Jurkat, Clone E6-1 (cell line): ENCODE measurements at places on chromosomes 2 and 18.
A peak's percentile ranks its signal among the peaks of the same experiment; 100 is the strongest.

DNA sequence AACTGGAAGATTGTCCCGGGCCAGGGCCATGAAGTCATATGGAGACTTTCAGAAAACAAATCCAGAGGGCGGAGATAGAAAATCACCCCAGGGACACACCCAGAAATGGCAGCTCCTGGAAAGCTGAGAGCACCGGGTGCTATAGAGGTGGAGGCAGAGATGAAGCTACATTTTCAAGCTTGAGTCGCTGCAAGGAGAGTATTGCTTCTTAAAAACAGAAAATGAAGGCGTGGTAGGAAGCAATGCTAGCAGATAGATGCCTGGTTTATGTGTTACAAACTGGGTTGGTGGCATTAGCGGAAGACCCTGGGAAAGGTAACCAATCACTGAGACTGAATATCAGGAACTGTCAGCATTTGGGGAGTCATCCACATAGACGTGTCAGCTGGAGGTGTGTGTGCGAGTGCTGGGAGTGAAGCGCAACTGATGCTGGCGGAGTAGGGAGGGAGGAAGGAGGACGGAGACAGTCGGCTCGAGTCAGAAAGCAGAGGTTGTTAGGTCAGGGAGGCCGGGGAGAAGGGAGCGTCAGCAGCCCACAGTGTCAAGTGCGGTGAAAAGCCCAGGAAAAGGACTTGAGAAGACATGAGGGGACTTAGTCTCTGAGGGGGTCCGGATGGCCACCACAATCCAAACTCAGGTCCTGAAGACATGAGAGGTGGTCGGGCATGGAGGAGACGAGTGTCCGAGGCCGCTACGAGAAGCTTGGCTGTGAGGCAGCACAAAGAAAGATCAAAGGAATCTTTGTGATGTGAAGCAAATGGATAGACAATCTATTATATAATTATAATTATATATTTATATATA lies 45.4 kb downstream of the C18orf63 start:
- DNase-seq, result no peak

- DNase-seq, result no peak
These were observed 45.2 kb upstream of the NFU1 start for GRCh38 chr2:69482471-69482870.

GRCh38 chr18:69444221-69444620 lies 43.5 kb downstream of the DOK6 start:
- no peak for DNase-seq

DNA sequence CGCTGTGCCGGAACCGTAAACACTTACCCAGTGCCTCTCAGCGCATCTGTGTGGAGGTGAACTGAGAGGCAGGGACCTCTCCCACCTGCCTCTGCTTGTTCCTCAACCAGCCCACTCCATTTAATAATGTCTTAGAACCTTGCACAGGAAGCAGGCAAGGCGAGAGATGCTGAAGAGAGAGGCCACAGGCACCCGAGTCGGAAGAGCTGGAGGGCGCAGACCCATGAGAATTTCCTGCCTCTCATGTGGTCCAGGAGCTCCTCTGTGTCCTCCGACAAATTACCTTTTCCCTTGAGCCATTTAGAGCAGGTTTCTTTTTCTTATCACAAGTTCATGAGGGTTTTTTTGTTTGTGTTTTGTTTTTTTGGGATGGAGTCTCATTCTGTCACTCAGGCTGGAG lies 4.9 kb upstream of the RFX8 start:
- DNase-seq, result peak; percentile 69

DNA sequence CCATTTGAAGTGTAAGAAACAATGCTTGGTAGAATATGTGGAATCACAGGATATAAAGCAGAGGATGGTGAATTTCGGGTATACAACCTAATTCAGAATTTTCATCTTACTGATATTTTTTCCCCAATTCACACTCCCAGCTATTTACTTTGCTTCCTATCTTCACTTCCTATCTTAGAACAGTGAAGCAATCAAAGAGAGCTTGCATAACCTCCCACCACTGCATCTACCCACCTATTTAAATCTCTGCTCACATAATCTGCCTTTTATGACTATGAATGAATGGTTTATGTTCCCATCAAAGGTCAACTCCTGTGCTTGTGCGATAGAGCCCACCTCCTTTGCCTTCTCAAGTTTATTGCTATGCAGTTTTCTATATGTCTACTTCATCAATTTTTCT lies 3.3 kb downstream of the RMDN2 start:
- DNase-seq, result no peak

GRCh38 chr2:88197732-88198131 lies 27.6 kb downstream of the THNSL2 start:
- no peak for DNase-seq
